OCI-M1 (cell line): ENCODE measurements at places on chromosomes 2 and 18.

DNA sequence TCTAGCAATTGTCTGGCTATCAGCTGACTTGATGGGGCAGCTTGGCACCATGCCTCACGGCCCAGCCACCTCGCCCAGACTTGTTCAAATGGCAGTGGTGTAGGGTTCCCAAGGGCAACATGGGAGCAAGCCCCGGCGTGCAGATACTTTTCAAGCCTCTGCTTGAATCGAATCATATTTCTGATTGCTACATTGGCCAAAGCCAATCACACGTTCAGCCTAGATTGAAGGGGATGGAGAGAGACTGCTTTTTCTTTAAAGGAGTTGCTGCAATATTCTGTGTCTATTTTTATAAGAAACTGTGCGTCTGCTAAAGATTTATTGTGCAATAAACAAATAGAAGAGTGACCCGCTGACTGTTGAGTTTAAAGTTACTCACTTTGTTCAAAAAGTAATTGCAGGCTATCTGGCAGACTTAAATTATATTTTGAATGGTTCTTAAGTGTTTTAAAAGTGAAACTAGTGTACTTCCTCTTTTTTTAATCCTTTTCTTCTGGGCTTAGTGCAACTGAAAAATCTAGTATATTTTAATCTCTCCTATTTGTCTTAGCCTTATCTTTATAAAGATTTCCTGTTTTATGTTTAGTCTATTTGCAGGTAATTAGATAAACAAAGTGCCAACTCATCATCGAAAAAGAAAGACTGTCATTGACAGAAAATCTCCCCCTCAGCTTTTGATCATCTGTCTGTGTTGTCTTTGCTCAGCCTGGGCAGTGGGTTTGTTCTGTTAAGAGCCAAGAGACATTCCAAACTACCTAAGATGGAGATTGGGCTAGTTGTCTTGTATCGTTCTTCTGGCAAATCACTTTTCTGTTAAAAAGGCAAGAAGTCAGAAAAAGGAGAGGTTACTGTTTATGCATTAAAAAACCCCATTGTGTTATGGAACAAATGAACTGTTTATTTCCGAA is 156.1 kb downstream of the TPGS2 start:
- peak; percentile 77 for DNase-seq

GRCh38 chr2:202193881-202194353 is 44.5 kb downstream of the SUMO1 start:
- DNase-seq, result no peak

DNA sequence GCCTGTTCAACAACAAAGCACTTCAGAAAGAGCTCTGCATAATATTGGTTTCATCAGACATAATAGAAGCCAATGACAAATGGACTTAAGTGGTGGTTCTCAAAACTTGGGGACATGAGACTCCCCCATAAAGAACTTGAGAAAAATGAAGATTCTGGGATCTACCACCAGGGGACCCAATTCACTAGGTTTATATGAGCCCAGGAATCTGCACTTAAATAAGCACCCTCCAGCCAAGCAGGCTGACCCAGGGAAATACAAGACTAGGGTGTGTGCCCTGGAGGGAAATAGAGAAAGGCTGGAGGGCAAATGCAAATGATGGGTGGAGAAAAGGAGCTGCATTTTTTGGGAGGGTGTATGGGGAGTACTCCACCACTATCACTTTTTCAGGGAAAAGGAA is 52.5 kb downstream of the SATB2 start:
- DNase-seq, result peak; percentile 58

DNA sequence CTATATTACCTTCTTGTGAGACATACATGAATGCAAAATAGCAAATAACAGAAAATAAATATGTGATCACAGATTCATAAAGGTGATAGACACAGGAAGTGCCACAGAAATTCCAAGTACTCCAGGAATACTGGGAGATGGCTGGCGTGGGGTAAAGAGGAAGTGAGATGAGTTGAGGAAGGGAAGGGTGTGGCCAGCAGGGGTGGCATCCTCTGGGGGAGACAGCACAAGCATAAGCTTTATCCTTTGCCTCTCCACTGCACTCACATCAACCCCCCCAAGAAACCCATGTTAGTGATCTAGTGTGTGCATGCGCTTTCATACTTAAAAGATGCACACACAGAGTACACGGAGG is 94.8 kb upstream of the B3GNT7 start:
- DNase-seq, result no peak

- DNase-seq, result no peak
These were observed 25.5 kb upstream of the E2F6 start for GRCh38 chr2:11491348-11491933.
